ENCODE measurements at places on chromosomes 12 and 14.
A peak's percentile ranks its signal among the peaks of the same experiment; 100 is the strongest.

- no peak for DNase-seq
Measured at GRCh38 chr14:59107819-59108218, 80.6 kb upstream of the DAAM1 start.

DNA sequence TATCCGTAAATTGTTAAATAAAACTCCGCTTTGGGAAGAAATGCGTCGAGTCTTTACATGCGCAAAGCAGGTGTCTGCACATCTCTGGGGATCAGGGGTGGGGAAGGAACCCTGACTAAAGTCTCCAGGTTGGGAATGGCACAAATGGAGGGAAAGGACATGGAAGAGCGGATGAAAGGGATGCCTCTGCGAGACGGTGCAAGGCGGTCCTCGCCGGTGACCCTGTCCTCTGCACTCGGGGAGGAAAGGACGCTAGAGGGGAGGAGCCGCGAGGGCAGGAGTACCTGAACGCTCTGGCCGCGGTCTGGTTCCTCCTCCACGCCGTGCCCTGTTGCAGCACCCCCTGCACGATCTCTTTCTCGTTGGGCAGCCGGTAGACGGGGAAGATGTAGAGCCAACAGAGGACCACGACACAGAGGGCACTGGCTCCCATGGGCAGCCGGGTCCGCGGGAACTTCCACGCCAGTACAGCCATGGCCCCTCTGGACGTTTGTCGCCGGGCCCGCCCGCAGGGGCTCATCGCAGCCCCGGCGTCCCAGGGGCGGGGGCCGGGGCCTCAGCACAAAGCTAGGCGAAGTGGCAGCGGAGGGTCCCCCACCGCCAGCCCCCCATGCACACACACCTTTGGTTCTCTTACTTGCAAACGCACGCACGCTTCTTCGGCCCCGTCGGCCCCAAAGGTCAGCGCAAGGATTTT lies 646 bp downstream of the ST8SIA1 start:
- no peak for DNase-seq

GRCh38 chr12:26688344-26688904 lies 144.6 kb downstream of the ITPR2 start:
- DNase-seq, result no peak

DNA sequence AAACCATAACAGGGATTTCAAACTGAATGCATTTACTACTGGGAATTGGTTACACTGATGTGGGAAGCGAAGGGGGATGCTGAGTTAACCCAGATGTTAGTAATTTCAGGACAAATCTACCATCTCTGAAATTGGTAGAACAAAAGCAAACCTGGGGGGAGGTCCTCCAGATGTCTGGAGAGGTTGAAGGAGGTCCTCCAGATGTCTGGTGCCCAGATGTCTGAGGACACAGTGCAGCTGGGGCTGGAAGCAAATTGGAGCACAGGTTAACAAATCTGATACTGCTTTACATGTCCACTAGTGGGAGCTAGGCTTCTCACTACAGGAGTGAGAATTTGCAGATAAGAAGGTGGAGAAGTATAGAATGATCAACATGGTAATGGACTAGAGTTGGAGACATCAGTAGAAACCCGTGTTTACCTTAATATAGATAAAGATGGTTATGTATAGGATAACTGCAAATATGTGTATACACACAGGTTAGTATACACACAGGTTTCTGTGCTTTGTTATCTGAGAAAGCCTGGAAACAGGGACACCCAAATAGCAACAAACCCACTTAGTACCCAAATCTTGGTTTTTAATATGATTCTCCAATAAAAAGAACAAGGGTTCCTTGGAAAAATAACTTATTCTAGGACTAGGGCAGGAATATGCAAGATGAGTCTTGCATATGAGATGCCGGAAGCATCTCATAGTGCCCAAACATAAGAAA lies 162.5 kb downstream of the C12orf50 start:
- DNase-seq, result peak; percentile 21

- no peak for DNase-seq
Measured at GRCh38 chr12:92511786-92512185, 191.0 kb upstream of the PLEKHG7 start.

GRCh38 chr12:114760151-114760877 lies 76.3 kb upstream of the TBX3 start:
- DNase-seq, result no peak

DNA sequence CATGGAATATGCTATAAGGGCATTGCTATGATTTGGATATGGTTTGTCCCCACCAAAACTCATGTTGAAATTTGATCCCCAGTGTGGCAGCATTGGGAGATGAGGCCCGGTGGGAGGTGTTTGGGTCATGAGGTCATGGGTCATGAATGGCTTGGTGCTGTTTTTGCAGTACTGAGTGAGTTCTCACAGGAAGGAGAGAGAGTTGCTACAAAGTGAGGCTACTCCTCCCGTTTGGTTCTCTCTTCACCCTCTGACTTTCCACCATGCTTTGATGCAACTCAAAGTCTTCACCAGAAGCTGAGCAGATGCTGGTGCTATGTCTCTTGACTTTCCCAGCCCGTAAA lies 388.1 kb upstream of the TMPO start:
- no peak for DNase-seq

DNA sequence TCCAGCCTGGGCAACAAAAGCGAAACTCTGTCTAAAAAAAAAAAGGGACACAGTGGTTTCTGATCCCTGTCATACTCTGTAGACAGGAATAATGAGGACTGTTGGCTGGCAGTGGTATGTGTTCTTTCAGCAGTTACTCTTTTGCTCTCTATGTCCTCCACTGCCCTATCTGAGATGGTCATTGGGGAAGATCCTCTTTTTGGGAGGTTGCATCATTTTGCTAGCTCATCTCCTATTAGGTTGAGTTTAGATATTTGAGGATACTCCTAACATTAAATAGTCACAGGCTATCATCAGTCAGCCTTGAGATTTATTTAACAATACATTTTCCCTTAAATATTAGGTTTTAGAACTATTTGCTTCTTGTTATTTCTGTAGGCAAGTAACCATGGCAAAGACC lies 5.9 kb upstream of the CCDC91 start:
- no peak for DNase-seq

DNA sequence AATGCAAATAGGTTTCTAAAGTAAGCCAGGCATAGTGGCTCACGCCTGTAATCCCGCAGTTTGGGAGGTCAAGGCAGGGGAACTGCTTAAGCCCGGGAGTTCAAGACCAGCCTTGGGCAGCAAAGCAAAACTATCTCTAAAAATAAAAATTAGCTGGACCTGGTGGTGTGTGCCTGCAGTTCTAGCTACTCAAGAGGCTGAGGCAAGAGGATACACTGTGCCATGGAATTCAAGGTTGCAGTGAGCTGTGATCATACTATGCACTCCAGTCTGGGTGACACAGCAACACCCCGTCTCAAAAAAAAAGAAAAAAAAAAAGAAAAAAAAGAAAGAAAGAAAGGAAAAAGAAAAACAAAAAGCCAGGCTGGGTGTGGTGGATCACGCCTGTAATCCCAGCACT lies 46.3 kb downstream of the HECTD1 start:
- no peak for DNase-seq

DNA sequence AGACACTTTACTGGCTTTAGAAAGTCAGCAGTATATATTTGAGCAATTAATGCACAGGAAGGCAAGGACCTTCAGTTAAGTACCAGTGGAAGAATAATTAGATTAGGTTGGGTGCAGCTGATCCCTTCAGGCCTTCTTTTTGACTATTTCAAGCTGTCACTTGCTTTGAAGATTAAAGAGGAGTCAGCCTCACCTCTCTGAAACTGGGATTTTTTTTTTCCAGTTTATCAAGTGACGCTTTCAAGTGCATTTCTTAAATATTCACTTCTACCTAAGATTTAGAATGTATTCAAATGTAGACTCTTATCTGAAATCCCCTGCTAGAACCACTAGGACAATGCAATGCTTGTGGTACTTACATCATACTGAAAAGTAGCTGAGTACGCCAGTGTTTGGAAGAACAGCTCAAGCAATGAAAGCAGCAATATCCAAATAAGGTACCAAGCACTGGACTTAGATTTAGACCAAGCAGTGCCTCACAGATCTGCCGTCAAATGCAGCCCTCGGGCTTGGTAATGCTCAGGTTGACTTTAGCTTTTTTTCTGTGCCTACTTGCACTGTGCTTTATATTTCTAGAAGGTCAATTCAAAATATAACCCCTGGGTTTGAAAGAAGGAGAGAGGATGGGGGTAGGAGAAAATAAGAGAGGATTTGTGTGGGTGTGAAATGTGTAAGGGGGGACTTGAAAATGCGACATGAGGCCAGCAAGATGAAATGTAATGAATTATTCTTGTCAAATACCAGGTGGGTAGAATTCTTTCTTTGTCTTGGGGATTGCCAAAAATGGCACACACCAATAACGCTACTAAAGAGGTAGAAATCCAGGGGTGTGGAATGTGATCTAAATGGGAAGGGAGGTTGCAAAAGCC lies 3.7 kb upstream of the FERMT2 start:
- peak; percentile 26 for DNase-seq

DNA sequence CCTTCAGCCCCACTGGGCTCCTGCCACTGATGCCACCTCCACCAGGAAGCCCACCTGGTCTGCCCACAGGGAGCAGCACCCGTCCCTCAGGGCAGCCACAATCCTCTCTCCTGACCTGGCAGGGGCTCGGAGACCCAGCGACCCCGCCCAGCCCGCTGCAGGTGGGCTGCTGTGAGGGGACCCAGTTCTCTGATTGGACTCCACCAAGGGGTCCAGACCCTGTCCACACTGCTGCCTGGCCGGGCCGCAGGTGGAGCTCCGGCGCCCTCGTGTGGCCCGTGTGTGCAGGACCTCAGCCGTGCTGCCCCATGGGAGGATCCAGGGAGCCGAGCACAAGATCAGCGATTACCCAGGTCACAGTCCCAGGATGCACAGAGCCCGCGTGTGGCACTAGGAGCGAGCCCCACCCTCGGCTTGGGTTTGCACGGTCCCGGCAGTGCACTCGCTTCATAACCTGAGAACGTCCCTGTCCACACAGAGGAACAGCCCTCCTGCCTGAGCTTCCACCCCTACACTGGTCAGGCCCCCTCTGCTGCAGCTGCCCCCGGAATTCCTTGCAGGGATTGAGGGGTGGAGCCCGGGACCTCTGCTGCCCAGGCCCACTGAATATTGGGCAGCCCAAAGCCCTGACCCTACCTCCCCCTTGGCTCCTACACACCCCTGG lies 35.4 kb upstream of the TMEM179 start:
- peak; percentile 90 for DNase-seq

DNA sequence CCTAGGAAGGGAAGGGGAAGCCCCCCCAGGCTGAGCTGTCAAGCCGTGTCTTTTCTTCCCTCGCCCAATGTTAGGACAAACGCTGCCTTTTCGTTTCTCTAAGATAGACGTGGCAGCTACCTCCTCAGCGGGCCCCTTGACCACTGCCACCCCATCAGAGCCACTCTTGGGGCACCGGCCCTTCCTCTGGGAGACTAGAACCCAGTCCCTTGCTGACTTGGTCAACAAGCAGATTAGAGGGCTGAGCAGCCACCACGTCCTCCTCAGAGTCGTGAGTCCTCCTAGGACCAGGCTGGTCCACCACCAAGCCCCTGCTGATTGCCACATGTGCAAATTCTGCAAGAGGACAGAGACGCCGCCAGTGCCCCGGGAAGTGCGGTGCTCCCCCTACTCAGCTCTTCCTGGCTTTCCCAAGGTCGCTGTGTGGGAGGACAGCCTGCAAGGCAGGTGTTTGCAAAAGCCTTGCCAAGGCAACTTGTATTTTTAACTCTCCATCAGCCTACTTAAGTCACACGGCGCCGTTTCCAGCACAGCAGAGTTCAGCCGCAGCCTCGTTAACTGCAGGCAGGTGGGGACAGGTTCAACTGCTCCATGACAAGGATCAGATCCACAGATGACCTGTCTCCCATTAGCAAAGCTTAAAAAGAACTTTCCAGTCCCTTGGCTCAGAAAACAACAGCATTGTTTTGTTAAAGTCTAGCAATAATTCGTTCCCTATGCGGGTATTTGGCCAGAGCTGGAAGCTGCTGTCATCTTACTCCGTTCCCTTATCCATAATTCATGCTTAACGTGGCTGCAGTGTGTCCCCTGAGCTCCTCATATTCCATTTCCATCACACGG lies 65.6 kb downstream of the TESC start:
- DNase-seq, result no peak

DNA sequence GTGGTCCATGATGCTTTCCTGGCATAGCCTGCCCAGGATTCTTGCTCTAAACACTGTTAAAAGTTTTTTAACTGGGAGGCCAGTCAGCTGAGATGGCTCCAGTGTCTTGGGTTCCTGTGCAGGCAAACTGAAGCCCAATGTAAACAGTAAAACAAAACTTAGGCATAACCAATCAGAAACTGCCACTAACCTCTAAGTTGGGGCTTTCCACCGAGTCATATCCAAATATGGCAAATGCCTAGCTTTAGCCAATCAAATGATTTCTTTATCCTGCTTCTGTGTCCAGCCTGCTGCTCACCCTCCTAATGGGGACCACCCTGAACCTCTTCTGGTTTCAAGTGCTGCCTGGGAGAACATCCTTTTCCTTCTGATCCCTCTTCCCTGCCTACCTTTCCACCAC lies 277.9 kb downstream of the EMP1 start:
- no peak for DNase-seq

DNA sequence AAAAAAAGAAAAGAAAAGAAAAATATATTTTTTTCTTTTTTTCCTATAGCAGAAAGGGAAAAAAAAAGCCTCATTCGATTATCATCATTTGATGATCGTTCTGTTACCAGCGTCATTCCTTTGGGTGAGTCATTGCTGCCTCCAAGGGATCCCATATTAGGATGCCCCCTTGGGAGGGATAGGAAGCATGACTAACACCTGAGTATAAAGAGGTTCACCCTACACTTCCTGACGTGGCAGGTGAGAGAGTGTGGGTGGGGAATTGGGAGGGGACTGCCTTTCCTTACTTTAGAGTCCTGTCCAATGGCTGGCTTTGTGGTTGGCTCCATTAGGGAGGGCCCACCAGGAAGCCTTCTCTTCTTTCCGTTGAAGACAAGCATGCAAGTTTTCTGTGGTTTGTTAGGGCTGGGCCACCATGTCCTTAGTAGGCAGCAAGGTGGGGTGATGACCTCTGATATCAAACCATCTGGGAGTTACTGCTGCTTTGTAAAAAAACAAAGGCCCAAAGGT lies 56.1 kb upstream of the FUT8 start:
- DNase-seq, result no peak

GRCh38 chr12:53703756-53704155 lies 23.5 kb downstream of the CALCOCO1 start:
- DNase-seq, result no peak

DNA sequence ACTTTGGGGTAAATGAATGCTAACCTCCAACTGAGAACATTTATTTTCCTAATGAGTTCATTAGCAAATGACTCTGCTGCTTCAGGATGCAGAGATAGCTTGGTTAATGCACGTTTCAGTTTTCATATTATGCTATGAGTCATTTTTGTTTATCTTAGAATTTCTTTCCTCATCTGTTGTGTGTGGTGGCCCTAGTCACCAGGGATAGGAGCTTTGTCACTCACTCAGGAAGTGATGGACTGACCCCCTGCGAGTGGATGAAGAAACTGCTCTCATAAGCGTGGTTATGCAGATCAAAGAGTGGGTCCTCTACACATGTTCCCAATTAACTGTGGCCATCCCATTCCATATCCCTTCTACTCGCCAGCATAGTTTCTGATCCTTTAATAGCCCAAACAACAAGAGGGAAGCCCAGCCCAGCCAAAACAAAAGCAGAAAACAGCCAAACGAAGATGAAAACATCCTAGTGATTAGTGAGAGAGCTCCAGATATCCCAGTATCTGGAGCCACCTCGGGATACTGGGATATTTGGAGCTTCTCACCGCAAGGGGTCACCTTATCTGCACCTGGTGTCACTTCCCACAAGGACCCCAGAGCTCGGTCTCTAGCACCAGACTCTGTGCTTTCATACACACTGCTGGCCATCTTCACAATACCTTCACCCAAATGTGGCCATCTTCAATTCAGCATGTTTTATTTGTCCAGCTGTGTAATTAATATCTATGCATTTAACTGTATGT lies 8.6 kb downstream of the TC2N start:
- DNase-seq, result no peak

GRCh38 chr12:120247621-120248030 lies 17.9 kb downstream of the PXN start:
- DNase-seq, result no peak

All from HEK293T (cell line).